ENCODE measurements at places on chromosomes 13 and 19.

DNA sequence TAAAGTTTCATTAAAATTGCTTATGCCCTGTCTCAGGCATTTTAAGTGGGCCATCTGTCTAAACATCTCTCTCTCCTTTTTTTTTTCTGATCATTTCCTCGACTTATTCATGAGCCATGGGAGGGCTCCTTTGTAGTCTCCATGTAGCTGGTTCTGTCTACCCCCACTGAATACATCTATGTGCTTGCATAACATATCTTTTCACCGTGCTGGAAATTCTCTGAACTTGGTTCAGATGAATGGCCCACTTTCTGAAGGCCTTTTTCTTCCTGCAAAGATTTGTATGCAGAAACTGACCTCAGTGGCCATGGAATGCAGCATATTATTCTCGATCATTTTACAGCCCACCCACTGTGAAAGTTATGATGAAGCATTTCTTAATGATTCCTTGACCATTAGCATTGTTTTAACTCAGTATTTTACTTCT lies 225.3 kb downstream of the GGACT start:
- DNase-seq = peak; percentile 56

DNA sequence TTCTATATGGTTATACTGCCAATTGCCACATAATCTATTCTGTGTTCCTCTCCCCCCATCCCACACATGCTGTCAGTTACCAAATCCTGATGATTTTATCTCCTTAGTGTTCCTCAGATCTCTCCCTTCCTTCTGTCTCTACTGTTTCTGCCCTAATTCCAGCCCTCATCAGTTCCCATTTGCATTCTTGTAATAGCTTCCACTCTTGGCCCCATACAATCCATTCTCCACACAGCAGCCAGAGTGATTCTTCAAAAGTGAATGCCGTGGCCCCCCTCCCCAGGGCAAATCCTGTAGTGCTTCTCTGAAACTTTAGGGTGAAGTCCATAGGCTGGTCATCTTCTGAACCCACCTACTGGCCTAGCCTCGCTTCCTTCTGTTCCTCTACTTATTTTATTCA lies 114.4 kb downstream of the ZAR1L start:
- DNase-seq = no peak

- no peak for DNase-seq
Measured at GRCh38 chr19:29671393-29672160, 6.3 kb downstream of the PLEKHF1 start.

DNA sequence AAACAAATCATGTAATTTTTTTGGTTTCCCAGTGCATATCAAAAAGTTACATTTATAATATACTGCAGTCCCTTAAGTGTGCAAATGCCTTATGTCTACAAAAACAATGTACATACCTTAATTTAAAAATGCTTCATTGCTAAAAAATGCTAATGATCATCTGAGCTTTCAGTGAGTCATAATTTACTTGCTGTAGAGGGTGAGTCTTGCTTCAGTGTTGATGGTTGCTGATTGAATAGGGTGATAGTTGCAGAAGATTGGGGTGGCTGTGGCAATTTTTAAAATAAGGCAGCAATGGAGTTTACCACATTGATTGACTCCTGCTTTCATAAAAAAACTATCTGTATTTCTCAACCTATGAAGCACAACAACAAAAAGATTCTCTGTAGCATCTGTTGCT lies 613.9 kb downstream of the TBC1D4 start:
- DNase-seq = peak; percentile 12

DNA sequence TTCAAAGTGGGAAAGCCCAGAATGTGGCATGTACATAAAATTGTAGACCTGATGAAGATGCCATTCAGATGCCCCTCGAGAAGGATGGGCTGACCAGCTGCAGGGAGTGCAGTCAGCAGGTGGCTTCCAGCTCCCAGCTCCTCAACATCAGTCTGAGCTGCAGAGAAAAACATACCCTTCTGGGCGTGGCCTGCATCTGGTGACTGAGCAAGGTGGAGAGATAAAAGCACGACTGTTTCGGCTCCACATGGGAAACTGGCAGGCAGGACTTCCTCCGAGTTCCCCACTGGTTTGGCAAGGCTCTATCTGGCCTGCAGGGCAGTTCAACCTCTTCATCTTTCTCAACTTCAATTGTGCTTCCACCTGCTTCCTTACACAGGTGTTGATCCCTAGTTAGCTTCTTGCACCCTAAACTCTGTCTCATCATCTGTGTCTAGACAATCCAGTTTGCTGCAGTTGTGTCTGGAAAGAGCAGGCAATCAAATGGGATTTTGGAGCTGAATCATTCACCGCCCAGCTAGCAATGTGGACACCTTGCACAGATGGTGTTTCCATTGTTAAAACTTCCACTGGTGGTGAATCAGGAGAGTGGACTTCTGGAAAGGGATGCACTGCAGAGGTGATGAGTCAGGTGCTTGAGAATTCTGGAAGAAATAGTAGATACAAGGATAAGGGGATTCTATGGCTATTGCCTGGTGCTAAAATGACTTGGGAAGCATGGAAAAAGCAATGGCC lies 56.8 kb downstream of the POLR1D start:
- DNase-seq = peak; percentile 16

DNA sequence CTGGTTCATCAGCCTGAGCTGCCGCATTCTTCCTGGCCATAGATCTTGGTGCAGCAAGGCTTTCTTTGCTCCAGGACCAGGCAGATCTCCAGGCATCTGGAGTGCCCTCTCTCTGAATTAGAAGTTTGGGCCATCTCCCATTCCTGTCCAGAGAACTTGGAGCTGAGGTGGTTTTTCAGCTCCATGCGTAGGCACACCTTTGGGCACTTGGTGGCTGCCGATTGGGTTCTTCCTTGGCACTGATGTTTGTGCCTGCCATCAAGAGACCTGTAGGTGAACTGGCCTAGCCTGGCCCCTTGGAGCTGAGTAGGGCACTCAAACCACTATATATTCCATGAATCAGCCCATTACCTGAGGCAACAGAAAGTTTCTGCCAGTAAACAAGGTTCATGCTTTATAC lies 206.0 kb upstream of the PCDH17 start:
- no peak for DNase-seq

DNA sequence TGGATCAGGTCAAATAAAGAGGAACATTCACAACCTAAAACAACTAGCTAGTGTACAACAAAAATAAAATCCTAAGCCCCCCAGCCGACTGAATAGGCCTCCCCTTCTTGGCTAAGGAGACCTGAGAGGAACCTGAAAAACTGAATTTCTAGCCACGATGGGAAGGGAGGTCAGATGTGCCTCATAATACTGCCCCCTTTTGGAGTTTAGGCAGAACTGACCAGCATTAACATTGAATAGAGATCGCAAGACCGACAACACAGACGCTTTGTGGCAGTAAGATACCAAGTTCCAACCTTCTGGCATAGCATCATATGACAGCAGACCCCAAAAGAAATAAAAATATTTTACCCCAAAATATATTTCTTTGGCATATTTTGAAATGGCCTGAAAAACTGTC lies 15.9 kb downstream of the CBY2 start:
- DNase-seq = peak; percentile 13

DNA sequence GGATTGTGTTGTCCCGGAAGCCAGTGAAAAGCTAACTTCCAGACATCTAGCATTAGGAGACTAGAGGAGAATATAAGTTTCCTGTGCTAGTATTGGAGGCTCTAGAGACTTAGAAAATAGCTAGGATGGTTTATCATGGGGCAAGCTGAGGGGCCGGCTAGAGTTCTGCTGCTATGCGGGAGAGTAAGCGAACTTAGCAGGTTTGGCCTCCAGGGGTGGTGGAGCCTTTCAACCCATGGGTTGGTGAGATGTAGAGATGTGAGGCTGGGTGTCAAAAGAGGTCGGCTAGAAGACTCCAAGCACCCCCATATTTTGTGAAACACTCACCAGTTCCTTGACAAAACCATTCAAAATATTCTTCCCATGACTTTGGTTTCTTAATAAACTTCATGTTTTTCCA lies 4.4 kb downstream of the SULT2A1 start:
- DNase-seq = no peak

DNA sequence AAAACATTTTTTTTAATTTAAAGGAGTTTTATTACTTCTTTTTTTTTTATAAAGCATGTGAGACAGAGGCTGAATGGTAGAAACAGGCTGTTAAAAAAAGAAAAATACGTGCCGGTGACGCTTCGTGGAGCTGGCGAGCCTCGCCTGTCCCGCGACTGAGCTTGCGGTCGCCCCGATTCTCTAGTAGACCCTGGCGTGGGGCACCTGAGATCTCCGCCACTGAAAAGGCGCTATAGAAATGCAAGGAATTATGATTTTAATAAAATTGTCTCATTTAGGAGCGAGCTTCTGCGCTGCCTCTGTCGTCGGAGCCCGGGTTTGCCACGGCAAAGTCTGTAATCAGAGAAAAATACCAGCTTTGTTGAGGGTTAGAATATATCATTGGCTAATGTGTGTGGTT lies 18.4 kb downstream of the NFIX start:
- no peak for DNase-seq

DNA sequence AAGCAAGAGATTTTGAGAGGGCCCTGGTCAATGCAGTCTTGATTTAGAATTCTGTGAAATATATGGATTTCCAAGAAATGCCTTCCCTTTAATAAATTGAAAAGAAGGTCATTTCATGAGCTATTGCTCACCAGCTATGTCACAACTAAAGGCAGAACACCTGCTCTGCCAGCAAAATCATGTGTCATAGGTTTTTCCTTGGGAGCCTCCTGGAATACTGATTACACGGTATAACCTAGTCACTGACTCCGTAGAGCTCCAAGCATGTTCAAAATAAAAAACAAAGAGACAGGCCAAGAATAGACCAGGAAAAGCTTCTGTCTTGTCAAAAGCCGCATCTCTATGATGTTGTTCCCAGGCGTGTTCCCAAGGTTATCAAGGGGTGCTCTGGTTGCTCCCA lies 45.5 kb downstream of the HSPH1 start:
- DNase-seq = no peak

DNA sequence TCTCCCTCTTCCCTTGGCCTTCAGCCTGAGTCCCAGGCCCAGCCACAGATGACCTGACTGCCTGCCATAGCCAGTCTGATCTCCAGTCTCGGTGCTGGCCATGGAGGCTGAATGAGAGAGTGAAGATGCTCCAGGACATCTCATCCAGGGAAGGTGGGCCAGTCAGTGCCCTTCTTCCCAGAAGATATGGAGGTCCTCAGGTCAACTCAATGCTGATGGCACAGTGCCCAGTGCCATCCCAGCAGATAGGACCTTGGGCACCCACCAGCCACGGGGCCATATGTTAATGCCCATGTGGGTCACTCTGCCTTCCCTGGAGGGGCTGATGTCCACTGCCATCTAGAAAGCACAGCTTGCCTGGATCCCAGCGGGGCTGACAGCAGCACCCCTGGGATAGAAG lies 7.2 kb downstream of the VSTM2B start:
- no peak for DNase-seq

GRCh38 chr13:26509491-26509890 lies 48.0 kb upstream of the WASF3 start:
- peak; percentile 10 for DNase-seq

DNA sequence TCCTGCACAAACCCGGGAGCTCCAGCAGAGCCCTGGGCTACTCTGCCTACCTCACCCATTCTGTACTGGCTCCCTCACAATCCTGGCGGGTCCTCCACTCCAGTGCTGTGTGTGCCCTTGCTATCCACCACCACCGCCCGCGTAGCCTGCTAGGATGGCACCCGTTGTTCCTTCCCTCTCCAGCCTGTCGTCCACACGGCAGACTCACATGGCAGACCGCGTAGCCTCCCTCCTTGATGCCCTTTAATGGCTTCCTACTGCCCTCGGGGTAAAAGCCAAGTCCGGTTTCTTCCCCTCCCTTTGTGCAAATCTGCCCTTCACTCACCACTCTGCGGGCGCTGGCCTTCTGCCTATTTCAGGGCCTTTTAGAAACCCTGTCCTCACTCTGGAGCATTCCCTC lies 106.6 kb downstream of the RAB20 start:
- DNase-seq = no peak

- DNase-seq = no peak
Measured at GRCh38 chr13:97499181-97499580, 65.2 kb downstream of the RAP2A start.

DNA sequence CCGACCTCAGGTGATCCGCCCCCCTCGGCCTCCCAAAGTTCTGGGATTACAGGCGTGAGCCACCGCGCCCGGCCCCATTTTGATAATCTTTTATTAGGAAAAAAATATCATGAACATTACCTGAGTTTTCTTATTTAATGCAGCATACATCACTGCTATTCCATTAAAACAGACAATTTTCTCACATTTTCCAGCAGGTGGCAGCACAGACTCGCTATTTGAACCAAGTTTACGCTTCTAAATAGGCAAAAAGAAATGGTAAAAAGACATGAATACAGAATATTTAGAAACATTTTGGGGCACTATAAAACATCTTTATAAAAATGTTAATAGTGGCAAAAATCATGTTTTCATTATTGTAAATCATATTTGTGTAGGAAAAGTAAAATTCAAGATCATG lies 903.1 kb downstream of the SLITRK6 start:
- DNase-seq = peak; percentile 45

- DNase-seq = no peak
Measured at GRCh38 chr19:6568010-6568526, 22.9 kb downstream of the CD70 start.

GRCh38 chr19:48659768-48660167 lies 13.0 kb downstream of the NTN5 start:
- no peak for DNase-seq

- DNase-seq = no peak
Measured at GRCh38 chr19:49499030-49499670, 2.9 kb downstream of the RPS11 start.

DNA sequence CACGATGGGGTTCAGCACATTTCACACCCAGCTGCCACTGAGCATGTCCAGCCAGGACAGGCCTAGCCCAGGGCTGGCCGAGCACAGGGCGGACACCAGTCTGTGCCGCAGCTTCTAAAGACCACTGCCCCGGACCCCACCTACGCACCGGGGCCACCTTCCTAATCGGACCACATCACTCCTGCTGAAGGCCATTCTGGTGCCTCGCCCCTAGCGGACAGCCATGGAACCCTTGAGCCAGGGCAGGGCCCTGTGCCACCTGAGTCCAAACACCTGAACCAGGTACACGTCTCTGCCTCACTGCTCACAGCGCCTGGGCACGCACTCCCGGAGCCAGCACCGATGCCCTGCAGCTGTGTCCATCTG lies 8.4 kb upstream of the C13orf46 start:
- no peak for DNase-seq

Measured in LHCN-M2 (cell line).